Occipital lobe (tissue), 3 donors: ENCODE measurements at places on chromosomes 4 and X. TPM values are rescaled to one million over a fixed set of nuclear protein-coding genes. Genes with fewer than 3 reads are reported as not detected.

DNA sequence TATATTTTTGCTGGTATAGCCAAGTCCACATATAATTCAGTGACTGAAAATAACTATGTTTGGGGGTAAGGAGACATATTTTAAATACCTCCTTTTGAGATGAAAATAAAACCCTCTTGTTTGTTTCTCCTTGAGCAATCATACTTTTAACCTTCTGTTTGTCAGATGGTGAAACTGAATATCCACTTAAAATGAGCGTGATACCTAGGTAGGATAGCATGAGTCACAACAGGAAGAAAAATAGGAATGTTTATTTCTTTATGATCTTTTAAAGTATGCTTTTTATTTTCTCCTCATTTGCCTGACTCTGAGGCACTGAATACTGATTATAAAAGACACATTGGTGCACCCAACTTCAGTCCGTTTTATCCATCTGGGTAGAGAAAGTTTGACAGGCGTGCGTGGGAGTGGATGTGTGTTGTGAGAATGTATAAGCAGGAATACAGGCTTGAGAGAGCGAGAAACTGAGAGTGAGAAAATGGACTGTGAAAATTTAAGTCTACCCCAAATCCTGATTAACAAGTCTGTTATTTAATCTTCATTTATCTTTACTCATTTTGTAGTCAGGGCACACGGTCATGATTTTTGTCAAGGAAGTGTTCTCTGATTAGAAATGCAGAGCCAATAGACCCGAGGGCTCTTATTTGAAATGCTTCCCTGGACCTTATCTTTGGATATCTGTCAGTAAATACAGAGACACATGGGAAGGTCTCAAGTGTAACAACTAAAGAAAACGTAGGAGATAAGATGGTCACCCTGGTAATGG is 62.1 kb upstream of the ANTXR2 start:
- DNase-seq: no peak

DNA sequence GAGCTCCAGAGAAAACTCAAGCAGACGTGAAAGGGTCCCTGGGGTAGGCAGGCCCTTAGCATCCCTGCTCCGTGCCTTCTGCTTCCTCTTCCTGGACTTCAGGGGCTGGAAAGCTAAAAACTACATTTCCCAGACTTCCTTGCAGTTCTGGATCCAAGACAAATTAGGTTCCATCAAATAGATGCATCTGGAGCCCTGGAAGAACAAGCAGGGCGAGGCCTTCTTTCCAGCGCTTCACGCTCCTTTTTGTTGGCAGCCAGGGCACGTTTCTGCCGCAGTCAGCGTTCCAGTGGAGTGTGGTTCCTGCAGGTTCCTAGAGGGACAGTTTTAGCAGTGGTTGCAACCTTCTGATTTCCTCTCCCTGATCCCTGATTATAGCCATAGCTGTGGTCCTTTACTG is 53.6 kb upstream of the MSX1 start:
- DNase-seq: no peak

DNA sequence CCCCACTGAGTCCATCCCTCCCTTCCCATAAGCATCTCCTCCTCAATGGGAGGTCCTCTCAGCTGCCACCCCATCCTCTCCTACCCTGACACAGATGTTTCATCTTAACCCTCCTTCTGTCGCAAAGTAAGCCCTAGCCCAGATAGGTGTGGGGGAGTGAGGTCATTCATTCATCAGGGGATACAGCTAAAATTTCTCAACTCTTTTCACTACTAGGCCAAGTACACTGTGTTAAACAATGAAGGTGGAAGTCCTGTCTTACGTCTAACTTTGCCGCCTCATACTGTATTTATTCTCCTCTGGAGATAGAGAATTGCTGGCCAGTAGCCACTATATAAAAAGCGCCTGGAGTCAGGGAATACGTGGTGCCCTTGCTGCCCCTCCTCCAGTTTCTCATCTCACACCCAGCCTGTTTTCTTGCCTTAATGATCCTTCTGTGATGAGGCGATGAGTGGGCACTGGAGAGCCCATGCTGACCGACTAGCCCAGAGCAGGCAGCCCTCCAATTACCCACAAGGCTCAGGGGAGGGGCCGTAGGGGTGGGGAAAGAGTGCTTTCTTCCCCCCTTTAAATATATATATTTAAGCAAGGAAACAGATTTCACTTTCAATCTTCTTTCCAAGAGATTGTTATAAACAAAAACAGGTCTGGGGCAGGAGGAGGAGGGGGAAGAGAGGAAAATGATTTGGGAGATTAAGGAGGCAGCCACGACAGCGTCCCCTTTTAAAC is 149.5 kb downstream of the PJA1 start:
- no peak for DNase-seq

The SPANXA1 gene
- total RNA-seq: not detected

DNA sequence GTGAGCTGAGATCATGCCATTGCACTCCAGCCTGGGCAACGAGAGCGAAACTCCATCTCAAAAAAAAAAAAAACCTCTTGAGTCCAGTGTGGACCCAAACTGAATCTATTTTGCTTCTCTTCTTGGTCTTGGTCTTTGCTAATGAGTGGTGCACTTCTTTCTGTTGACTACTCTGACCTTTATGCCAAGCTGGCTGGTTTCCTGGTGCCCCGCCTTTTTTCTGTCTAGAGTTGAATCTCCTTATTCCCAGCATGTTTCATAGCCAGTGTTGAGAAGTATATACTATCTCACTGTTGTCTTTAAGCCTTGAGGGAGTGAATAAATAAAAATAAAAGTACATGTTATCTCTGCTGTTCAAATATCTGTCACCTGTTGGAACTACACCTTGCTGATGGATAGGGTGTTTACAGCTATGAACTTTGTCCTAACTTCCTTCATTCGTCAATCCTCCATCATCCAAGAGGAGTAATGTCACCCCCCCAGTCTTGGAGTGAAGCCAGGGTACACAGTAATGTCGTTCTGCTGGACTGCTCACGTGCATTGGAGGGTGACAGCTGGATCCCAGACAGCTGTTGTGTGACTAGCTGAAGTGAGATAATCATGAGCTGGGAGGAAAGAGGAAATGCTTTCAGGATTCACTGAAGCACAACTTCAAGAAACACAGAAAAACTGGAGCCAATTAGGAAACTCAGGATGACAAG is 99.3 kb upstream of the PRKG2 start:
- DNase-seq: no peak

The FGB gene
- 2.8 TPM for total RNA-seq

- DNase-seq: no peak
These were observed 5.1 kb upstream of the FAM184B start for GRCh38 chr4:17786567-17786966.

GRCh38 chrX:49710744-49711319 is 15.0 kb upstream of the PAGE1 start:
- DNase-seq: peak; percentile 0

- DNase-seq: no peak
These were observed 929.1 kb downstream of the STIM2 start for GRCh38 chr4:27789773-27790172.

DNA sequence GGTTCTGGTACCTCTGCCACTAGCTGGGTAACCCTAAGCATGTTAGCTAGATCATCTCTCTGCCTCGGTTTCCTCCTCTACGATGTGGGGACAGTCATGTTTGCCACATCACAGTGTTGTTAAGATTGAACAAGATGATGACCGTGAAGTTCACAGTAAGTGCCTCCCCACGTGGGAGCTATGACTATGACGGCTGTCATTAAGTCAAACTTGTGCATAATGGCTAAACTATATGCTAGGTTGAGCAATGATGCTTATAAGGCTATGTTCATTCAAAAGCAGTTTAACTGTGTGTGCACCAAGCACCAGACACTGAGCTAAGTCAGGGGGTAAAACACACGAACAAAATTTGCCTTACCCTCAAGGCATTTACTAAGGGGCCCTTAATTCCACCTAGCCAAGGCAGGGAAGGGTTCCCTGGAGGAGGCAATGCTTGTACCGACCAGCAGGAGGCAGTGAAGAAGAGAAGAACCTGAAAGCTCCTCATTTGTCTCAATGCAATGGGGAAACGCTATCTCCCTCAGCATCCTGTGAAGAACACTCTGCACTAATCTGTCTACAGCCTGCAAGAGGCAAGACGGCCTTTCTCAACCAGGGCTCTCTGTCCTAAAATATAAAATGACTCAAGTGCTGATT is 52.9 kb downstream of the MAP7D2 start:
- DNase-seq: no peak

The PASD1 gene
- not detected for total RNA-seq

The FMR1NB gene
- total RNA-seq: not detected

DNA sequence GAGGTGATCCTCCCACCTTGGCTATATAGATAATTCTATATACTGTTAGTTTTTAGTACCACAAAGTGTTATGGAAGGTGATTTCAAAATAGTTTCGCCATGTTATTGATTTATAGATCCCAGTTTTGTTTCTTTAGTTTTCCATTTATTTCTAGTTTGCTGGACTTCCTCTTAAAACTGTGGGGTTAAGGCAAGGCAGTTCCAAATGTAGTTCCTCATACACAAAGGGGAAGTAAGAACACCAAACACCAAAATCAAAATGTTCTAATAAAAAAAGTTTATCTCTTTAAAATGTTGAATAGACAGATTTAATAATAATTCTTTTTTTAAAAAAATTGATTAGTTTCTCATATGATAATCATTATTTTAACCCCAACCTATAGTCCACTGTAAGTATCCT is 6.8 kb upstream of the CISD2 start:
- DNase-seq: no peak

DNA sequence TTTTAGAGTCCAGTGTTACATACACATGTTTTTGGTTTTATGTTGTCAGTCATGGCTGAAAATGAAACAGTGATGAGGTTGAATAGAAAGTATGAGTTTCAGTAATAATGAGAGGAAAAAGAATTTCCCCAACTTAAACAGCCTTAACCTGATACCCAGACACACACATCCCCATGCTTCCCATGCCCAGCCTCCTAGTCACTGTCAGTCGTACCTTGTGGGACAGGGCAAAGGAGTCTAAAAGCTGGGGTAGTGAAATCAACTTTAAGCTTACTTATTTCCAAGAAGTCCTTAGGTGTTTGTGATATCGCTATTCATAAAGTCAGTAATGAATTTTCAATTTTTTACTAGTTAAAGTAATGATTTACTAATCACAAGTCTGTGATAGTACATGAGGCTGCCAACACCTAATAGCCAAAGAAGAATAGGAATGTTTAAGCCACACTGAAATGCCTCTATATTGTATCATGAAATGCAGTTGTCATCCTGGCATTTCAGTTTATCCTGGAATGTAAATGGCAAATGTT is 24.3 kb upstream of the GPR34 start:
- no peak for DNase-seq

DNA sequence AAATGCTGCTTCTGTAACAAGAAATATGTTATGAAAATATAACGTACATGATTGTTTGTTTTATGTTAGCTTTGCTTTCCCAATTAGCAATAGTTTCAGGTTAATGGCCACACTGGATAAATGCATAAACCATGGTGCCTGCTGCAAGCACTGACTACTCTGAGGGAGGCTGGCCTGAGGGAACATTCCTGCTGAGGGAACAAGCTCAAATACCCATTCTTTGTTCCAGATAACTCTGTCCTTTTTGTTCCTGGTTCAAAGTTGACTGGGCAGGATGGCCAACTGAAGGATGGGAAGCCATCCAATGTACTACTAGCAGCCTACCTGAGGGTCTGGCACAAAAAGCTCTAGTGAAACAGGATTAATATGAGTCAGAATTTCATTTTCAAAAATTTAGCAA is 37.5 kb downstream of the NUP62CL start:
- no peak for DNase-seq

GRCh38 chr4:147596981-147597380 is 20.2 kb upstream of the TMEM184C start:
- no peak for DNase-seq

- no peak for DNase-seq
These were observed 220.6 kb downstream of the FBXO8 start for GRCh38 chr4:174062831-174063230.

DNA sequence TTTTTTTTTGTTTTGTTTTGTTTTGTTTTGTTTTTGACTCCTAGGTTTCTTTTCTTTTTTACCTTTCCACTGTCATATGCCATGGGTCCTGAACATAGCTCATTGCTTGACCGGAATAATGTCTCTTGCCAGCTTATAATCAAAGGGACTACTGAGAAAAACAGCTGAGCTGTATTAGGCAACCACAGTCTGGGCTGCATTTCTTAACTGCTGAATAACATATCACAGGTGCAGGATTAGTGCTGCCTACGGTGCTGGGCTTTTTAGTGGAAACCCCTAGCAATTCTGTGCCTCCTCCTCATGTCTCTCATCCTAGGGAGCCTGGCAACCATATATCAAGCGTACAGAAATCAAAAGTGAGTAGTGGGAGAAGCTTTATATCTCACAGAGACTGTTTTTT is 333.5 kb downstream of the BMPR1B start:
- DNase-seq: no peak

DNA sequence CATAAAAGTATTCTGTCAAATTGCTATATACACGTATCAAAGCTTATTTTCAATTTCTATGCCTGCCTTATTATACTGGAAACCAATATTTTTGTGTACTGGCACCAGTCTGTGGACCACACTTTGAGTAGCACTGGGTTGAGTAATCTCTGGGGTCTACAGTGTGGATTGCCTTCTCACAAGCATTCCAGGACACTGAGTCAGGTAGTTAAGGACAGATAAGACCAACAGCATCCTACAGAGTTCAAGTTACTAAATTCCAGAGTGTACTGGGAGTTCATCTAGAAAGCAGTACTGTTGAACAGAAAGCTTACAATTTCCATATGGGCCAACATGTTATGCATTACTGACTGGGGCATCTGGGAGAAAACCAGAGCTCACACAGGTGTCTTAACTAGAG is 61.8 kb downstream of the VMA21 start:
- DNase-seq: no peak

- DNase-seq: no peak
These were observed 473.3 kb upstream of the ADGRL3 start for GRCh38 chr4:60726779-60727178.

DNA sequence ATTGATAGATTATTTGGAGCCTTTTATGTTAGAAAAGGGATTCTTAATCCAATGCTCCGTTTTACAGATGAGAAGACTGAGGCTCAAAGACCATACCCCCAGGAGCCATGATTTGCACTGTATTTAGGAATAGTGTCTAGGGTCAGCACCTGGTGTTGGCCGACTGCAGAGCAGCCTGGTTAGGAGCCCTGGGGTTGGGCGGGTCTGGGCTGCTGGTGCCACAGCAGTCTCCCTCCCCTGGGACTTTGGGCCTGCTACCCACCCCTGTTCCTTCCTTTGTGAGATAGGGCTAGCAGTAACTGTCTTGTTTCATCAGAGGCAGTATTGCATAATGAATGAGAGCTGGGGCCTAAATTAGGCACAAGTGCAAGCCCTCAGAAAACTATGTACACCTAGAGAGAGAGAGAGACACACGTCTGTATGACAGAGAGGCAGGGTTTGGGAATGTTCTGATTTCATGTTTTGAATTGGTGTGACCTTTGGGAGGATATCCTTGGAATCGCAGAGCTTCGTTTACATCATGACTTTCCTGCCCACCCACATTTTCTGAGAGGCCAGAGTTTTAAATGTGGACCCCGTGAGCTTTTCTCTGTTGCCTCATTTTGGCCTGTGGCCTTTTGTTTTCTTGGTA is 111.7 kb downstream of the PTTG2 start:
- no peak for DNase-seq

DNA sequence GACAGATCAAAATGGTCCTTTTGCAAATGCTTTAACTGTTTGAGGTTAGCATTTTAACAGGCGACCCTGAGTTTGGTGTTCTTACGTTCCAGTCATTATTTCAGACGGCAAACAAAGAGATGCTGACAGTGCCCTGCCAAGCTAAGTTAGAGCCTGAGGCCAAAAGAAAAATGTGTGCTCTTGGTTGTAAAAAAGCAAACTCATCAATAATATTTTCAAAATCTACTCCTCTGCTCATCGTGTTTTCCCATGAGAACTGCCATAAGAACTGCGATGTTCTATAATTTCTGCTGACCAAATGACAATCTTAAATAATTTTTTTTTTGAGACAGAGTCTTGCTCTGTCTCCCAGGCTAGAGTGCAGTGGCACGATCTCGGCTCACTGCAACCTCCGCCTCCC is 62.7 kb upstream of the BCLAF3 start:
- no peak for DNase-seq
